ENCODE measurements at places on chromosomes 16 and 17.

DNA sequence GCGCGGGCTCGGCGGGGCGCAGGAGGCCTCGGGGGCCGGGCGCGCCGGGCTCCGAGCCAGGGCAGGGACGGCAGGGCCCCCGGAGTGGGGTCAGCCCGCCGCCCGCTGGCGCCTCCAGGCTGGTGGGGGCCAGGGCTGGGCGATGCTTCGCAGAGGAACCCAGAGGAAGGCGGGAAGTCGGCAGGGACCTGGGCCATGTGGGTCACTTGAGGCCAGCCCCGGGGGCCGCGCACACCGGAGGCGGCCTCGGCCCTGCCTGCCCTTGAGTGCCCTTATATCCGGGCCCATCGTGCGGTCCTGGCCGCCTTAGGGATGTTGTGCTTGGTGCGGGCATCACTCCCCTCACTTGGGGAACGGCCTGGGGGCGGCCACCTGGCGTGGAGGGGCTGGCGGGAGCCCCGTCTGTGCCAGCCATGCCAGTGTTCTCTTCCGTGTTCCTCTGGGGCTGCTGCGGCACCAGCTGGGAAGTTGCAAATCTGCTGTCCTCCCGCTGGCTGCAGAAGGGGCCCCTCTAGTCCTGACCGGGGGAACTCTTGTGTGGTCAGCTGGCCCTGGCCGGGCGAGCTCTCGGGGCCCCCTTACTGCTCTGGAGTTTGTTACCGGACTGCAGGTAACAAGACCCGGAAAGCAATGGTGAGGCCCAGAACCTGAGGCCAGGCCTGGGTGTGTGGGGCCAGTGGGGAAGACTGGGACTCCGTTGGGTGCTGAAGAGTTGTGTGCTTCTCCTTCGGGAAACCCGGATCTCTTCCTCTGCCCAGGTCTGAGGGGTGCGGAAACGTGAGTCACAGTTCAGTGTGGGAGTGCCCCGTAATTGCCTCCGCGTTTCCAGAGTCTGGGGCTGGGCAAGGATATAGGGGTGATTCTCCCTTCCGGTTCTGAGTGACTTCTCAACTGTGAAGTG, 849 bp downstream of the CAPN15 start:
- no peak for DNase-seq

- DNase-seq, result no peak
These were observed 14.7 kb upstream of the WNT3 start for GRCh38 chr17:46832945-46833839.

- DNase-seq, result no peak
These were observed 349.6 kb downstream of the HAPSTR1 start for GRCh38 chr16:9441012-9441411.

DNA sequence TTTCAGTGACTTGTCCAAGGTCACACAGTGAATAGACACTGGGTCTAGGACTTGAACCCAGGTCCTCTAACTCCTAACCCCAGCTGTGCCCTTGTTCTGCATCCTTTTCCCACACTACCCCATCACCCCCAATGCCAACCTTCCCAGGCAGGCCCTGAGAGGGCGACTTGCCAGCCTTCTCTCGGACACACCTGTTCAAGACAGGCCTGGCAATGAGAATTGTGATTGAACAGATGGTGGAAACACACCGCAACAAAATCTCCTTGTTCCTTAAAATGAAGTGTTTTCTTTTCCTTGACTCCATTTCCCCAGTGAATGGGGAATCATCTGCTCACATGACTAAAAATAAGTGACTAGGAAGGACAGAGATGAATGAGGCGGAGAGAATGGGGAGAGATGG, 189.5 kb upstream of the ASIC2 start:
- no peak for DNase-seq

DNA sequence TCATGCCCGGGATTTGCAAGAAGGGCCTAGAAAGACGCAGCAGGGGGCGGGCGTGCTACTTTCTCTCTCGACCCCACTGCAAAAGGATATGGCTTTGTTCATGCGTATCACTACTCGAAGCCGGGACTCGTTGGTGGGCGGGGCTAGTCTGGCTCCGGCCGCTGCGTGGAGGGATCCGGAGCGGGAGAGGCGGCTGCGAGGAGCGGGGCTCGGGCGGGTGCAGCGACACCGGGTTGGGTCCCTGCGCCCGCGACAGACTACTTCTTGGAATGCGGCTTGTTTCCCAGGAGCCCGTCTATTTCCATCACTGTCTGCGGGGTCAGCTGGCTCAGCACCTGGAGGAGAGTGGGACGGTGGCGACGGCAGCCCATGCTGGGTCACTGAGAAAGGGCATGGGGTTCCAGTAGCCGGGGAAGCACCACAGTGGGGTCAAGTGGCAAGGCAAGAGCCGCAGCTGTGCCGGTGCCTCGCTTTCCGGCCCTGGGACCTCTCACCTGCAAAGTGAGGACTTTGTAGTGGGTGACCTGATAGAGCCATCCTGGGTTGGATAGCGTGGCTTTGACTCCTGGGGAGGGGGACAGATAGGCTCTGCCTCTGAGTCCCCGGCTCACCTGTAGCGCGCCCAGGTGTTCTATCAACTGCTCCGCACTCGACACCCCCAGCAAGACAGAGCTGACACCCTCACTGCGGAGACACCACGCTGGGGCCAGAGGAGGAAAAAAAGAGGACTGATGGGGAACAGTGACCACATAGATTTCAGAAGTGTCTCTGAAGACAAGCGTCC, 6.6 kb downstream of the KCNAB3 start:
- peak; percentile 90 for DNase-seq

DNA sequence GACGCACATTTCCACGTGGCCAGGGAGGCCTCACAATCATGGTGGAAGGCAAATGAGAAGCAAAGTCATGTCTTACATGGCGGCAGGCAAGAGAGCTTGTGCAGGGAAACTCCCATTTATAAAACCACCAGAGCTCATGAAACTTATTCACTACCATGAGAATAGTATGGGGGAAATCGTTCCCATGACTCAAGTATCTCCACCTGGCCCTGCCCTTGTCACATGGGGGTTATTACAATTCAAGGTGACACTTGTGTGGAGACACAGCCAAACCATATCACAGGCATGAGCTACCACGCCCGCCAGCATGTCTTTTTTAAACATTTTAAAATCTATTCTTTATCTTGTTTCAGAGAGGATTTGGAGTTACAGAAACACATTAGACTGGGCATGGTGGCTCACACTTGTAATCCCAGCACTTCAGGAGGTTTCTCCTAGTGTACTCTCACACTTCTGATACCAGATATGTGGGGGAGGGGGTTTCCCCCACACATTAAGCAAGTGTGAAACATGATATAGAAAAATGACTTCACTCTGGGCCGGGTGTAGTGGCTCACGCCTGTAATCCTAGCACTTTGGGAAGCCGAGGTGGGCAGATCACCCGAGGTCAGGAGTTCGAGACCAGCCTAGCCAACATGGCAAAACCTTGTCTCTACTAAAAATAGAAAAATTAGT, 5.6 kb upstream of the ATMIN start:
- DNase-seq, result no peak

- DNase-seq, result no peak
These were observed 23.9 kb upstream of the C1QTNF8 start for GRCh38 chr16:1119766-1120576.

DNA sequence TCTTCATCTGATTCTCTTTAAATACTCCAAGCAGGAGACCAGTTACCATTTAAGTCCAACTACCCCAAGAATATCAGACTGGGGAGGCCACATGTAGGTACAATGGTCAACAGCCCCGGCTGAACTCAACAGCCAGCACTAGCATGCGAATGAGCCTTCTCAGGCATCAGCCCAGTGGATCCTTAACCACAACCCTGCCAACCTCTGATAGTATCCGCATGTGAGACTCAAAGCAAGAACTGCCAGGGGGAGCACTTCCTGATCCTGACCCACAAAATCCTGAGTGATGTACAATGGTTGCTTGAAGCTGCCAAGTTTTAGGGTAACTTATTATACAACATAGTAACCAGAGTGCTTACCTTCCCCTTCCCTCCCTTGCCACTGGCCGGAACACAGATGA, 4.0 kb downstream of the PYY start:
- no peak for DNase-seq

GRCh38 chr17:60293580-60294335, 98.2 kb downstream of the USP32 start:
- no peak for DNase-seq

DNA sequence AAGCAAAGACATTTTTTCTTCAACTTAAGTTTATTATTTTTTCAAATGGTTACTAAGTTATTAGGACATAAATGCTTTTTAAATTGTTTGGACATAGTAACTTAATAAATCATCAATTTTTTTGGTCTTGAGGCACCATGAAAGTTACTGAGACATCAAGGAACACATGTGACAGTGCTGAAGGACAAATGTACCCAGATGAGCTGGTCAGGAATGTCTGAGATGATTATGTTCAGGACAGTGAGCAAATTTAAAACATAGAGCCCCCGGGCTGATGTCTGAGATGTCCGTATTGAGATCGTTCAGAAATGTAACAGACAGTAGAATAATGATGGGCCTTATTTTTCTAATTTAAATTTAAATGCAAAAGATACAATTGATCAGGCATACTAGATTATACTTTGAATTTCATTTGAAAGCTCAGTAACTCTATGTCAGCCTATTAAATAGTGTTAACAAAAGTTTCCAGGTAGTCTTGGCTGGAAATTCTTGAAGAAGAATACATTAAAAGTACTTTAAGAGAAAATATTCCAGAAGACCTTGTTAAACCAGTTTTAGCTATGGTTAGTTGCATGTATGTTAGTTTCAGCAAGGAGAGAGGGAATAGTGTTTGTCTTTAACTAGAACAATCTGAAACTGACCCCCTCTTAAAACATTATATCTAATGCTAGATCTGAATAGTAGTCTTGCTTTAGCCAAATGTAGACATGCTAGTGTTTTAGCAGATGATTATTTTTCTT, 36.4 kb downstream of the SEC14L1 start:
- no peak for DNase-seq
